Lower leg skin (tissue), 4 donors: ENCODE measurements at places on chromosomes 11 and 22. TPM values are rescaled to one million over a fixed set of nuclear protein-coding genes. Genes with fewer than 3 reads are reported as not detected.

MAPK8IP1 gene
- 5.8 TPM for total RNA-seq

MYEOV gene
- total RNA-seq = 32.9 TPM

DNA sequence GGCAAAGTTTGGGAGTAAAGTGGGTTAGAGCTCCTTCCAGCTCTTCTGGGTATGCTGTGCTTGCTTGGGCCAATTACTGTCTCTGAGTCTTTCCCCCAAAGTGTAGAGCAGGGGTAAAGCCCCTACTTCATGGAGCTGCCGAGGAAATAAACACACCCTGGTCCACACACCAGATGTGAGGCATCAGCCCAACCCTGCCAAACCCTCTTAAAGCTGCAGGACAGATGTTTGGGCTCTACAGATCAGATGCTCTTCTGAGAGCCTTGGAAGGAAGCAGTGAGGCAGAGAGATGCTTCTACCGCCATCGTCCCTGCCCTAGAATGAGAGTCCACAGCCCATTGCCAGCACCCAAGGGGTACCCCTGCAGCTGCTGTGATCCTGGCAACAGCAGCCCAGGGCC lies 64.7 kb downstream of the ELFN2 start:
- no peak for DNase-seq

DNA sequence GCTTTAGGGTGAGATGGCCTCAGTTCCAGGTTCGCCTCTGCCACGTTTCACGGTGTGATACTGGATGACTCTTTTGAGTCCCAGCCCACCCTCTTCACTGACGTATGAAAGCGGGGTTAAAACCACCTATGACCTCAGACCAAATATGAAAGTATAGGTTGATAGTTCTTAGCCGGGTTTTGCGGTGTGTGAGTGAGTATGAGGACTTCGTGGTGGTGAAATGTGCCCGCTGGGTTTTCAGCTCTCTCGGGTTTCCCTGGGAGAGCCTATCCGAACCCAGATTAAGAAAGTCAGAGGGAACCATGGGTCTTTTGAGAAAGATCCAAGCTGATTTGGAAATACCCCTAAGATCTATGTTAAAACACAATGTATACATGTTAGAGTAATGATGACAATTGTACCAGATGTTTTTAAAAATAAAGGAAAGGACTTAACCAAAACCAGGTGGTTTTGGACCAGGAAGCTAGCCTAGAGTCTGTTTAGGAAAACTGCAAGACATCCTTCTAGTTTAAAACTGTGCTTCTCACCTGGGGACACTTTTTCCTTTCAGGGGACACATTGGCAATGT lies 25.8 kb upstream of the ST3GAL4 start:
- no peak for DNase-seq

DNA sequence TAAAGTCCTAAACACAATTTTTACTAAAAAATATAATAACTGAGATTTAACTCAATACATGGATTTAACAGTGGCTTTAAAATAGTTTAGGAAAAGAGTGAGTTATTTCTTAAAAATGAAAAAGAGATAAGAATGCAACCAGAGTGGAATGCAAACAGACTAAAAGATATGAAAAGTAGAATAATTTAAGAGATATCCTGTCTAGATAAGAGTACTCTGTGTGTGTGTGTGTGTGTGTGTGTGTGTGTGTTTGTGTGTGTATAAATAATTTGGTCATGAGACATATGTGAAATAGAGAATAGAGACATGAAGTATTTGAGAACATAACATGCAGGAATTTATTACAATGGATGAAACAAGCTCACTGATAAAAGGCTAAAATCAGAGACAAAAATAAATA lies 986.9 kb upstream of the CHORDC1 start:
- DNase-seq = no peak

SELENOH gene
- total RNA-seq = 123 TPM

DNA sequence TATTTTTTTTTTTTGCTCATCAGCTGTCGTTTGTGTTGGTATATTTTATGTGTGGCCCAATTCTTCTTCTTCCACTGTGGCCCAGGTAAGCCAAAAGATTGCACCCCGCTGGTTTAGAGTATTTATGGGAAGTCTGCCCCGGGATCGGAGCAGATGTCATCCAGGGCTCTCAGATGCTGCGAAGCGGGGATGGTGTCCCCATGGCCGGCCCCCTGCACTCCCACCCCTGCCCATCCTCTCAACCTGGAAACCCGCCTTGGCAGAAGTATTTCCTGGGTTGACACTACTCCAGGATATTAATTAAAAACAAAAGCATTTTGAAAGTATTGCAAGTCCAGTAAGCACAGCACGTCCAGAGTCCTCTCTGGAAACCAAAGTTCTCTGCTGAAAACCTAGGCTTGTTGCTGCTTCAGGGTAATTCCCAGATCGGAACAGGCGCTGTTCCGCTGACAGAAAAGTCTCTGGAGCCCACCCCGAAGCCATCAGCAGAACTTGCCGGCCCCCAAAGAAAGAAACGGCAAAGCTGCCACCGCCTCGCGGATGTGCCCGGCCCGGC lies 833 bp downstream of the SCUBE2 start:
- no peak for DNase-seq

- DNase-seq = no peak
Observed at GRCh38 chr11:64501500-64502427, 89.3 kb upstream of the SLC22A12 start.

DNA sequence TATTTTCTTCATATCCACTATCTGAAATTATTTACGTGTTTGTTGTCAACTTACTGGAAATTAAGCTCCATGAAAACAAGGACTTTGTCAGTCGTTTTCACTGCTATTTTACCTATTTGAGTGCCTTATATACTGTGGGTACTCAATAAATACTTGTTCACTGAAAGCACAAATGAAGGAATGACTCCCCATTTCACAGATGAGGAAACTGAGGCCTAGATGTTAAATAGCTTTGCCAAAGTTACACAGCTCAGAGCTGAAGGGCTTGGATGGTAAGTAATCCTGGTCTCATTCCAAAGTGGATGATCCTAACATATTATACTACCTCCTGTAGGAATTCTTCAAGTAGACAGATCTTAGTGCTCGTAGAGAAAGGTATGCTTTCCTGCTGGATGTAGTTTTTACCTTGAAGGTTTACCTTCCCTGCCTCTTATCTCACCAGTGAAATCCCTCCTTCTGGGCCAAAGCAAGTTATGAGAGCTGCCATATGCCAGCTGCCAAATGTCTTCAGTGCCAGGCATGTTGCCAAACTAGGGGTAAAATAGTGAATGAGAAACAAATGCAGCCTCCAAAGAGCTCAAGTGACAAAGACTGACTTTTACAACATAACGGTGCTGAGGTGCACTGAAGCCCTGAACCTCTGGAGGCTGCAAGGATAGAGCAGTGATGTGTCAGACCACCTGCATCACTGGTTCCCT lies 129.7 kb downstream of the TRIM44 start:
- no peak for DNase-seq

GRCh38 chr11:86802601-86803051 lies 2.3 kb downstream of the PRSS23 start:
- no peak for DNase-seq

SEPTIN5 gene
- total RNA-seq = 111 TPM

LMF2 gene
- 34.8 TPM for total RNA-seq

- DNase-seq = no peak
Observed at GRCh38 chr11:61392981-61393595, 701 bp downstream of the TMEM216 start.

DNA sequence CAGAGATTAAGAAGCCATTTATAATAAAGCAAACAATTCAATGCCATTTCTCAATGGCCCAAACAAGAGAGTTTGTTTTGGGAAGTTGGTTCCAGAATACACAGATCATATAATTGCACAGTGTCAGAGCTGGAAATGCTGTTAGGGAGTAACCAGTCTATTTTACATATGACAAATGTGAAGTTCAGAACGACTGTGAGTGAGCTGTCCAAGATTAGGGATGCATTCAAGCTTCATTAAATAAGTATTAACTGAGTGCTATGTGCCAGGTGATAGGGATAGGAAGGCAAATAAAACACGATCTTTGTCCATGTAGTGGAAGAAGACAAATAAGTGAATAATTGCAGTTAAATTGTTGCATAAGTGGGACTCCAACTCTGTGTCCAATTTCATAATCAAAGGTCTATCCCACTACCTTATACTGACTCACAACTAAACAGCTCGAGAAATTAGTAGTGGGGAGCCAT lies 33.1 kb upstream of the PICALM start:
- no peak for DNase-seq

DDX25 gene
- 0.42 TPM for total RNA-seq

GRCh38 chr22:49015459-49015858 lies 812.2 kb downstream of the BRD1 start:
- DNase-seq = peak; percentile 8

GRCh38 chr11:133747409-133747808 lies 97.9 kb downstream of the SPATA19 start:
- no peak for DNase-seq

GRCh38 chr22:50201191-50202129 lies 649 bp downstream of the SELENOO start:
- DNase-seq = no peak

- no peak for DNase-seq
Observed at GRCh38 chr11:9280655-9281301, 15.6 kb upstream of the DENND5A start.

- no peak for DNase-seq
Observed at GRCh38 chr11:1682225-1682905, 14.6 kb upstream of the KRTAP5-6 start.

DNA sequence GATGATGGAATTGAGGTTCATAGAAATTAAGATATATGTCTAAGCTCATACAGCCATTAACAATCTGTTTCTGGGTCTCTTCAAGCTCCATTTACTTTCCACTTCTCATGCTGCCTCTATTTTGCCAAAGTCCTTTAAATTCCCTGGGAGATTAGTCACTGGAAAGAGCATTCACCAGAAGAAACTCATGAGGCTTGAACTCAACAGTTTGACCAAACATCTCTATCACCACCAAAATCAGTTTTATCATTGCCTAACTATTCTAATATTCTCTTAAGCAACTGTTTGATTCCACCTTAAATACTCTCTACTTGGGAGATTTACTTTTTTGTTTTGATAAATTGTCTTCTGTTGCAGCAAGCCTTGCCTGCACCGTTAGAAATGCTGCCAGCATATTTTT lies 881.3 kb downstream of the KCNA4 start:
- DNase-seq = no peak

- peak; percentile 56 for DNase-seq
Observed at GRCh38 chr11:120509346-120510053, 2.0 kb upstream of the GRIK4 start.

- no peak for DNase-seq
Observed at GRCh38 chr11:36165621-36166397, 123.4 kb downstream of the COMMD9 start.

- no peak for DNase-seq
Observed at GRCh38 chr22:32743046-32743445, 58.5 kb upstream of the TIMP3 start.

BCO2 gene
- total RNA-seq = 0.98 TPM

DNA sequence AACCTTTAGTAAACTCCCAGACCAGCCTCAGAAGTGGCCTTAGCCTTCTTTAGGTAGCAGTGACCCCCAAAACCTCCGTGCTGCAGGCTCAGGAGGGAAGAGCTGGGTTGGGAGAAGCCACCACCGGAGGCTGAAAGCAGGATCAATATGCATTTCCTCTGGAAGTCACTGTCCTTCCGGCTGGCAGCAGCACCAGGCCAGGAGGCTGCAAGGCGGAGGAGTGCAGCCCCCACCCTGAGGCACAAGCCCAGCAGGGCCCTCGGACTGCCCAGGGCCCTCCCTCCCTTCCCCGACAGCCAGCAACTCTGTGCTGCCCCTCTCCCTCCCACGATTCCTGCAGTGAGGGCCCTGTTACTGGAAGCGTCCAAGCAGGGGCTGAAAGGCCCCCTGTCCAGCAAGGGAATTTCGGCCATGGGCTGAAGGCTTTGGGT lies 3.2 kb upstream of the NRXN2 start:
- DNase-seq = no peak

- peak; percentile 68 for DNase-seq
Observed at GRCh38 chr11:133835593-133836548, 9.4 kb downstream of the SPATA19 start.

GRCh38 chr11:72599325-72600117 lies 74.7 kb downstream of the PDE2A start:
- DNase-seq = no peak

DNA sequence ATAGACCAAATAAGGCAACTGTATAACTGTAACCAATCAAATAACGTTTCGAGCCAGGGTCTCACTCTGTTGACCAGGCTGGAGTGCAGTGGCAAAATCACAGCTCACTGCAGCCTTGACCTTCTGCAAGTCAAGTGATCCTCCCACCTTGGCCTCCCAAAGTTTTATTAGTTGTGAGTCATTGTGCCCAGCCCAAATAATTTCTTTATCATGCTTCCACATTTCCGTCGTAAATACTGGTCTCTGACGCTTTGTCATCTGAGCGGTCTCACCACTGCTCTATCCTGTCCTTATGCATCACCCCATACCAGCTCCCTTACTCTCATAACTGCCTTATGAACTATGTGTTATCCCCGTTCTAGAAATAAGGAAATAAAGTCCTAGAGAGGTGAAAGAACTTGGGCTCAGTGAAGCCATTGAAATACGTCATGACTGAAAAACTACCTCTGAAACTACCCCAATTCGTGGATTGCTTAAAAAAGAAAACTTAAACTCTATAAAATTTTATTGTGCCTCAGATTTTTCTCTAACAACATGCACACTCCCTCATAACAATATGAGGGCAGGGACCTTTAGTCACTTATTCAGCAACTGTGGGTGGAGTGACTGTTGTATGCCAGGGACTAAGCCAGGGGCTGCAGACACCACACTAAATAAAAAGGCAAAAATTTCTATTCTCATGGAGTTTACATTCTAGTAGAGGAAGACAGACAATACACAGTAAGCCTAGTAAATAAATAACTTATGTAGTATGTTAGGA lies 15.8 kb upstream of the RTN4RL2 start:
- no peak for DNase-seq

DNA sequence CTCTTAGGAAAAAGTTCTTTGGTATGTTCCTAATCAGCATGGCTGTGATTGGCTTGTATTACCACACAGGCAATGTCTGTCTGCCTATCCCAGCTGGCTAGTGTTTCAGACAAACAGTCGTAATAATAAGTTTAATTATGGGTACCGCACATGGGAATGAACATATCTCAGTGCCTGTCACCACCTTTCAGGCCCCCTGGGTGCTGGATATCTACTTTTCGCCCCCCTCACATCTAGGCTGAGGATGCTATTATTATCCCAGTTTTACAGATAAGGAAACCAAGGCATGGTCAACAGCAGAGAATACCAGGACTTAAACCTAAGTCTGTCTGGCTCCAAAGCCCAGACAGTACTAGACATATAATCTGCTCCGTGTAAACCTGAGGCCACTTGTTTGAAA lies 174.8 kb downstream of the SPON1 start:
- no peak for DNase-seq

INS gene
- not detected for total RNA-seq

GRCh38 chr11:39165021-39165420 lies 2294.4 kb downstream of the LRRC4C start:
- DNase-seq = no peak
